ENCODE measurements at places on chromosomes 11 and 22.

GRCh38 chr11:119323532-119324033, 6.7 kb upstream of the MCAM start:
- DNase-seq: peak; percentile 73

DNA sequence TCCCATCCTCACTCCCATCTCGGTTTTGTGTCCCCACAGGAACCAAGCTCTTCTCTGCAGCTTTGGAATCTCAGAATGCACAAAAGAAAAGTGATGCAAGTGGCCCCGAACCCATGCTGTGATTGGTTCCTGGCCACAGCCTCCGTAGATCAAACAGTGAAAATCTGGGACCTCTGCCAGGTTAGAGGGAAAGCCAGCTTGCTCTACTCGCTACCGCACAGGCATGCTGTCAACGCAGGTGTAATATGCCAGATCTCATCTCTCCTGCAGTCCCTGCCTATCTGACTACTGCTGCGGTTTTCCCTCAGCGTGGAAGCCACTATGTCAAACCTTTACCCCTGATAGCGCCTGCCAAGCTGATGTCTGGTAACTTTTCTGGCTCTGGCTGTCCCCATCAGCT, 200.5 kb upstream of the LRRC4C start:
- no peak for DNase-seq

GRCh38 chr11:16382638-16383380, 26.5 kb upstream of the SOX6 start:
- no peak for DNase-seq

DNA sequence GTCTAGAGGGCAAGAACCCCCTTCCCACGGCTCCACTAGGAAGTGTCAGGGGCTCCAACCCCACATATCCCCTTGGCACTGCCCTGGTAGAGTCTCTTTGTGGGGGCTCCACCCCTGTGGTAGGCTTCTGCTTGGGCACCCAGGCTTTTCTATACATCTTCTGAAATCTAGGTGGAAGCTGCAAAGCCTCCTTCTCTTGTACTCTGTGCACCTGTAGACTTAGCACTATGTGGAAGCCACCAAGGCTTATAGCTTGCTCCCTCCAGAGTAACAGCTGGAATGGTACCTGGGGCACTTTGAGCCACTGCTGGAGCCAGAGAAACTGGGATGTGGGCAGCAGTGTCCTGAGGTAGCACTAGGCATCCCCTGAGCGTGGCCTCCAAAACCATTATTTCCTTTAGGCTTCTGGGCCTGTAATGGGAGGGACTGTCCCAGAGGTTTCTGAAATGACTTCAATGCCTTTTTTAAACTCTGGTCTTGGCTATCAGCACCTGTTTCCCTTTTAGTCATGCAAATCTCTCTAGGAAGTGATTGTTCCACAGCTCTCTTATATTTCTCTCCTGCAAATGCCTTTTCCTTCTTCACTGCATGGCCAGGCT, 68.4 kb downstream of the TRAF6 start:
- DNase-seq: no peak

GRCh38 chr11:40188848-40189247, 1270.6 kb downstream of the LRRC4C start:
- DNase-seq: no peak

DNA sequence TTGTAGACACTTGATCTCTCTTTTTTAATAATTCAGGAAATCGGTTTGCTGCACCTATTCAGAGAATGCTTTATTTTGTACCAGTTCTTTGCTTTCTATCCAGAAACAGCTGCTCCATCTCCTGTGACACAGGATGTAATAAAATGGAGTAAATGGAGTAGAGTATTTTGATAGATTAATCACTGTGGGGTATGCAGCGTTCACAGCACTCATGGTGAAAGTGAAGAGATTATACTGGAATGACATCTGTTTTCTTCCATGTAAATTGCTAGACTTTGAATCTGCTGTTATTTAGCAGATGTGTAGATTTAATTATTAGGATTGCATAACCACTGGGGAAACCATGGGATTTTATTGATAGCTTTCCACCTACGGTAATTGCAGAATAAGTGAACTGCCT, 227.3 kb upstream of the ARHGAP42 start:
- DNase-seq: no peak

DNA sequence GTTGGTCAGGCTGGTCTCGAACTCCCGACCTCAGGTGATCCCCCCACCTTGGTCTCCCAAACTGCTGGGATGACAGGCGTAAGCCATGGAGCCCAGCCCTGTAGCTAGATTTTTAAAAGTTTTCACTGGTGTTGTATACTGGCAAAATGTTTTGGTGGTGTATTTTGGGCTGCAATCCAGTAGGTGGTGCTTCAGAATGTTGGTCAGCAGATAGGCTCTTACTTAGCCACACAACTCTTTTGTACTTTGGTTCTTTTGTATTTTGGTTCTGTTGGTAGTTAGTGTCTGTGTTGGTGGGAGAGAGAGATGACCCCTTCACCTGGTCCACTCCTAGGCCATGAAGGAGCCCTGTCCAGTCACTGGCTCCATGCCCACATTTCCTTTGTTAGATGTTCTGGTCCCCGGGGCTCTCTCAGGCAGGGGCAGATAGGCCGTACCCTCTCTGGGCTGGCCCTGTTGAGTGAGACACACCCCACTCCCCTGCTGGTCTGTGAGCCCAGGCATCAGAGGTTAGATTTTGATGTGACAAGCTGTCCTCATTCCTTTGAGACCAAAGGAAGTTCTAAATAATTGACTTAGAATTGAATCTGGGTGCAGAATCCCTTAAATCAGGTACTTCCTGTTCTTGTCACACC, 123.8 kb downstream of the DDX10 start:
- no peak for DNase-seq

DNA sequence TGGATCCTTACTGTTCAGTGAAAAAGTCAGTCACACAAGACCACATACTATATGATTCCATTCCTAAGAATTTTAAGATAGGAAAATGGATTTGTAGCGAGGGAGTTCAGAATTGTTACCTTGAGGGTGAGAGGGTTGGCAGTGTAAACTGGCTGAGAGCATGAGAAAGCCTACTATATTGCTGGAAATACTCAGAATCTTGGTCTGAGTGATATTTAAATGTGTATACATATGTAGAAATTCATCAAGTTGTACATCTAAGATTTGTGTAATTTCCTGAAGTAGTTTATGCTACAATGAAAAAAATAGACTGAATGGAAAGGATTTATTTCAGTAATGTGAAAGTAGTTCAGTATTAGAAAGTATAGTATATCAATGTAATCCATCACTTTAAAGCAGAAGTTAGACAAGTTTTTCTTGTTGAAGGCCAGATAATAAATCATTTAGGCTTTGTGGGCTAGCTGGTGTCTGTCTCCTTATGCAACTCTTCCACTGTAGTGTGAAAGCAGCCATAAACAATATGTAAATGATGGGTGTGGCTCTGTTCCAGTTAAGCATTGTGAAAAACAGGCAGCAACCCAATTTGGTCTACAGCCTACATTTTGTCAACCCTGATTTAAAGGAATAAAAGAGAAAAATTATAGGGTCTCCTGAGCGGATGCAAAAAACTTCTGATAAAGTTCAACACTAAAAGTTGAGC, 127.2 kb upstream of the THY1 start:
- DNase-seq: no peak

DNA sequence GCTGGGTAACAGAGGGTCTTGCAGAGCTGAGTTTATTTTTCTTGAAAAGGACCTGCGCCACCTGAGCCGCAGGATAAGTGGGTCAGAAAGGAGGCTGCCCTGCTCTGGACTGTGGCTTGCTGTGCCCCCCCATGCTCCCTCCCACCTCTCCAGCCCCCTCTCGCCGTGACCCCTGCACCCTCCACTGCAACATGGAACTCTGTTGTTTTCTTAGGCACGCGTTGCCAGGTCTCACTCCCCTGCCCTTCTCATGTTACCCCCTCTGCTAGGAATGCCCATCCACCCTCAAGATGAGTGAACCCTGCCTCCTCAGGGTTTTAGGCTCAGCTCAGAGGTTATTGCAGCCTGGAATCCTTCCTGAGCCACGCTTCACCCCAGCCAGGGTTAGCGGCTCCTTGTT, 10.8 kb downstream of the ETS1 start:
- no peak for DNase-seq

DNA sequence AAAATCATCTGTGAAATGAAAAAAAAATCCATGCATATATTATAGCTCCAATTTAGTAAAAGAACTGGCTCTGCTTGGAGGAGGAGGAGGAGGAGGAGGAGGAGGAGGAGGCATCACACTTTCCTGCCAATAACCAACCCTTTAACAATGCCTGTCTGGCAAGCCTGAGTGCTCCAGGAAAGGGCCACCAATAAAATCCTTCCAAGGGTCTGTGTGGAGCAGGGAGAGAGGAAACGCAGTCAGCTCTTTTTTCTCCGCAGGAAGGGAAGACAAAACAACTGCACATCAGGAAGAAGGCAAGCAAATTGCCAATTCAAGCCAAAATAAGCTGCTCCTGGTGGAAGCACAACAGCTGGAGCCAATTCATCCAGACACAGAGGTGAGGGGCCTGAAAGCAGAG, 139.0 kb downstream of the KCNC1 start:
- DNase-seq: no peak

DNA sequence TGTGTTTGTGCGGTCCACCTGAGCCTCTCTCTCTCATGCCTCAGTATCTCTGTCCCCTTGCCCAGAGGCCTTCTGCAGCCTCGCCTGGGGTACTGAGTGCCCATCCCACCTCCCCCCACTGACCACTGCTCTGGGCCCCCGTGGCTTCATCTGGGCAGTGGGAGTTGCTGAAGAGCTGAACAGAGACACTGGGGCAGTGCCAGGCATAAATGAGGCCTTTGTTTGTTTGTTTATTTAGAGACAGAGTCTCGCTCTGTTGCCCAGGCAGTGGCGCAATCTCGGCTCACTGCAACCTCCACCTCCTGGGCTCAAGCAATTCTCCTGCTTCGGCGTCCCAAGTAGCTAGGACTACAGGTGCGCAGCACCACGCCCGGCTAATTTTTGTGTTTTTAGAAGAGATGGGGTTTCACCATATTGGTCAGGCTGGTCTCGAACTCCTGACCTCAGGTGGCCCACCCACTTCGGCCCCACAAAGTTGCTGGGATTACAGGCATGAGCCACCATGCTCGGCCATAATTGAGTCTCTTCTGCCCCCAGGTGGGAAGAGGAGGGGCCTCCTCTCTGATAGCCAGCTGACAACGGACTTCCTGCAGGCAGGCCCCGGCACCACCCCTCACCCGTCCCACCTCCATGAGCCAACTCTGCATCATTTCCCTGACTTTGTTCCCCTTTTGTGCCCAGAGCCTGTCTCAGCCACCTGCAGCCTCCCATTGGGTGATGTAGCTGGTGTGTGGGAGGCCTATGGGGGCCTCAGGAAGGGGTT, 9.3 kb downstream of the CRYBB3 start:
- no peak for DNase-seq

DNA sequence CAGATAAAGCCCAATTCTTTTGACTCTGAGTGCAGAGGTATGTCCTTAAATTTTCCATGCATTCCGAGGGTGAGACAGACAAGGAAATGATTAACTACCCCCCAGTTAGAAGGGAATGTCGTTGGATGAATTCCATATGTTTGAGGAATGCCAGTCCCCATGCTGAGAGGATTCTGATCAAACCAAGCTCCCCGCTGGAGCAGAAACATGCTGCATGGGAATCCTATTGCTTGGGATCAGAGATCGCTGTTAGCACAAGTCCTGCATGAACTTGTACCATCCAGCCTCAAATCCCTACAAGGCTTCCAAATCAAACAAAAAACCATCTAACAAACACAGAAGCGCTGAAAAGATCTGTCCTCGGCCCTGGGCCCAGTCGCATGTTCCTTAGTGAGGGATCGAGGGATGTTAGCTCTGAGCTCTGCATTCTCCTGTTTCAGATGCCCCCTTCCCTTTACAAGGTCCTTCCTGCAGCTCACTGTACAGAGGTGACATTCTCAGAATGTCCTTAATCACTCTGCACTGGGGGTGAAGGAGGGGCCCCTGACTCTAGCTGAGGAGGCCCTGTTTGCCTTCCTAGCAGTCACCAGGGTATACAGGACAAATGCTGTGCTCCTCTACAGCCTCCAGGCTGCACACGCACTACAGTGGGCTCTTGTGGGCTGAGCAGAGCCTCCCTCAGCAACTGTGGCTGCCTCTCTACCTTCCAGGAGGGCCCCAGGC, 353.4 kb downstream of the TENM4 start:
- DNase-seq: peak; percentile 40

- DNase-seq: no peak
Measured at GRCh38 chr11:94740083-94741021, 27.8 kb upstream of the AMOTL1 start.

- DNase-seq: no peak
Measured at GRCh38 chr11:104934594-104934993, 33.8 kb downstream of the CASP4 start.

- DNase-seq: no peak
Measured at GRCh38 chr11:20038412-20038811, 121.9 kb downstream of the DBX1 start.

DNA sequence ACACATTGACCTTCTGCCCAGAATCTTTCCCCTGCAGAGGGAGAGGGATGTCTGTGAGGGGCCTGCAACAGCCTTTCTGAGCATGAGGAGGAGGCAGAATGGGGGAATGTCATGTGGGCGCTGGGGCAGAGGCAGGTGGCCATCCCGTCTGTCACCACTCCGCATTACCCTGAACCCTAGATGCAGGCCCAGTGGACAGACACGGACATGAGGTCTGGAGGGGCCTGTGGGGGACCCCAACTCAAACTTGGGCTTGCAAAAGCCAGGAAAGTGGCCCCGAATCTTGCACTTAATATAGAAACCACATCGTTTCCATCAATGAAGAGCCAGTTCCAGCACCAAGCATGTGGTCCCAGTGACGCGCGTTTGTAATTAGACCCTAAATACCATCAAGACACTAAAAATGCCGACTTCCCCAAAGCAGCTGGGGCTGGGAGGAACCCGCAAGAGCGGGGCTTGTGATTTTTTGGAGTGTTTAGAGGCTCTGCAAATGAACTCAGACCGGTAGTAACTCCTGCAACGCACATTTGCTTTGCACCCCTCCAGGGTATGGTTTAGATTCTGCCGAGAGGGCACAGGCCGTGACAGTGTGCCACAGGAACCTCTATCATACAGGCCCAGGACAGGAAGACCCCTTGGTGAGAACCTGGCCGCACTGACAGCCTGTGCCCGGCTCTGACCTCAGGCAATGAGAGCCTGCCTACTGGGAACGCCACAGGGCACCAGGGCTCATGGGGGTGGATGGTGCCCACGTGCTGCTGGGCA, 109.3 kb downstream of the CTTN start:
- DNase-seq: no peak

All from RWPE1 (cell line).